ENCODE measurements at places on chromosomes 7 and 10.

DNA sequence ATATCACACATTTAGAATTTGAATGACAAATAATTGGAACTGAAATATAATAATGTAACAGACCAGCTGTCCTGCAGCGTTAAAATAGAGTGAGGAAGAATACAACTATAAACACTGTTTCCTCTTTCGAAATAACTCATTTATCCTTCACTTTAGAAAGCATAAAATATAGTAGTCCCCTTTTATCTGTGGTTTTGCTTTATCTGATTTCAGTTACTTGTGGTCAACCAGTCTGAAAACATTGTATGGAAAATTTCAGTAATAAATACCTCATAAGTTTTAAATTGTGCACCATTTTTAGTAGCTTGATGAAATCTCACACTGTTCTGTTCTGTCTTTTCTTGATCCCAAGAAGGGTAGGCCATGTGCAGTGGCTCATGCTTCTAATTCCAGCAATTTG lies 31.7 kb downstream of the POLR1F start:
- DNase-seq = no peak

GRCh38 chr10:78176320-78177317 lies 143.0 kb downstream of the RPS24 start:
- DNase-seq = no peak

DNA sequence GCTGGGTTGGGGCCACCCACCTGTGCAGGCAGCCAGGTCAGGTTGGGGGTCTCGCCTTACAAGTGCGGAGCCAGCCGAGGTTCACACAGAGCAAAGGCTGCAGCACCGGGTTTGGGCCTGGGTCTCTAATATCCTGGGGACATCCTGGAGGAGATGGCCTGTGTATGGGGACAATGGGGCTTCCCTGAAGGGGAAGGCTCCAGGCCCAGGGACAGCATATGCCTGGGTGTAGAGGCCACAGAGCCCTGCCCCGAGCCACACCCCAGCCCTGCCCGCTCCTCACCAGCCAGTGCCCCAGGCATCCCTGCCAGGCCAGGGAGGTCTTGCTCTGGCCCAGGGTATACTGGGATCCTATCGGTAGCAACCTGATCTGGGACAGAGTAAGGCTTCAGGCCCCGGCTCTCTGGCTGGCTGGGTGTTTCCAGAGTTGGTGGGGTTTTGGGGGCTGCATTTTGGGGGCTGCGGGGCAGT lies 9.1 kb downstream of the TTYH3 start:
- no peak for DNase-seq

- DNase-seq = no peak
Observed at GRCh38 chr7:132932296-132933071, 149.4 kb downstream of the CHCHD3 start.
